NCI-H1092 treated with DMSO at 0.1 percent for 48 hours (cell line): ENCODE measurements at places on chromosomes 3 and 15.

- DNase-seq: no peak
Observed at GRCh38 chr3:182592747-182593146, 200.6 kb upstream of the ATP11B start.

- no peak for DNase-seq
Observed at GRCh38 chr15:91499774-91500383, 353.6 kb upstream of the SLCO3A1 start.

GRCh38 chr3:190064112-190064511, 56.6 kb downstream of the P3H2 start:
- no peak for DNase-seq

DNA sequence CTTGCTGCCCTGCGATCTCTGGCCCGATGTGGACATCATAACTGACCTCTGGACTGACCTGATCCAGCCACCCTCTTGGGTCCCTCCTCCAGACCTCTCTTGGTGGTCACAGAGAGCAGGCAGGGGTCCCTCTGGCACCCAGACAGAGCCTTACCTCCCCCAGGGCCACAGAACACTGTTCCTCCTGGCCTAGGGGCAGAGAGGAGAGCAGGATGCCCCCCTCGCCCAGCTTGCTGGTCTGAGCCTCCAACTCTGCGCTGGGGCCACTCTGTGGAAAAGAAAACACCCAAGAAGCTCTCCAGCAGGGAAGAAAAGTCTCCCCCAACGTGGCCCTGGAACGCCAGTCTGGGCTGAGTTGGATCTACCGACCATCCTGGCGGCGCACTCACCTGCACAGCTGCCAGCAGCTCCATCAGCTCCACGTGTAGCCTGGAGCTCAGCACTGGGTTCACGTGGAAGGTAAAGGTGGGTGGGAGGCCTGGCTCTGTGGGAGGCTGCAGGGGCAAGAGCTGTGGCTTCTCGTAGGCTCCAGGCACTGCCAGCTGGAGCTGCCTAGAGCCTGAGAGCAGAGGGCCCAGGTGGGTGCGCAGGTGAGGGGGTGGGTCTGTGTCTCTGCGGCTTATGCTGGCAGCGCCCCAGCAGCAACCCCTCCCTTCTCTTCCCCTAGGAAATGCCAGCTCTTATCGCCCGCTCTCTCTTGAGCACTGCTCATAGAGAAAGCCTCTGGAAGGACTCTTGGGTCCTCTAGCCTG, 6.0 kb downstream of the PLA2G4F start:
- DNase-seq: no peak

- DNase-seq: peak; percentile 72
Observed at GRCh38 chr15:44662478-44663409, 718 bp downstream of the SPG11 start.

DNA sequence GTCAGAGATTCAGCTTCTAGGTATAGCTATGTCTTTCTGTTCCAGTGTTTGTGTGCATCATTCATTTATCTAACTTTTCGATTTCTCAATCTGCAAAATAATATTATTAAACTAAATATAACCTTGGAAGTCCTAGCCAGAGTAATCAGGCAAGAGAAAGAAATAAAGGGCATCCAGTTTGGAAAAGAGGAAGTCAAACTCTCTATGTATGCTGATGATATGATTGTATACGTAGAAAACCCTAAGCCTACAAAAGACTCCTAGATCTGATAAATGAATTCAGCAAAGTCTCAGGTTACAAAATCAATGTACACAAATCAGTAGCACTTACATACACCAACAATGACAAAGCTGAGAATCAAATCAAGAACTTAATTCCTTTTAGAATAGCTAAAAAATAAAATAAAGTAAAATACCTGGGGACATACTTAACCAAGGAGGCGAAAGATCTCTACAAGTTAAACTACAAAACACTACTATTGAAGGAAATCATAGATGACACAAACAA, 718.2 kb downstream of the NTRK3 start:
- no peak for DNase-seq

- DNase-seq: peak; percentile 22
Observed at GRCh38 chr3:105254154-105254553, 112.6 kb upstream of the ALCAM start.
